CD4-positive, alpha-beta memory T cell (primary cell): ENCODE measurements at places on chromosomes 5 and 9.
A peak's percentile ranks its signal among the peaks of the same experiment; 100 is the strongest.

DNA sequence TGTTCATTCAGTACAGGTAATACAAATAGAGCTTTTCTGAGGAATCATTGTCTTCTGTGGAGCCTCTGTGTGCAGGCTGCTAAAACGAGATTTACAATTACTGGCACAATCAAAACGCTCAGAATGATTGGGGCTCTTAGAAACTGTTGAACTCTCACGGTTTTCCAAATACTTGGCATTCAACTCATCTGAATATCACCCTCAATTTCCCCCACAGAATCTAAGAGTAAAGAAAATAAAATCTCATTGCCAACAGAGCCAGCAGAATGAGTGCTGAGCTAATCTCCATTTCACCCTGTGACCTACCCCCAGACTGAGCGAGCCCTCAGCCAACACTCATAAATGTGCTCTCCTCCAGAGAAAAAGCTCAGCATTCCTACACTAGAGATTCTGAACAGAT is 35.3 kb upstream of the TMED7 start:
- DNase-seq, result no peak

DNA sequence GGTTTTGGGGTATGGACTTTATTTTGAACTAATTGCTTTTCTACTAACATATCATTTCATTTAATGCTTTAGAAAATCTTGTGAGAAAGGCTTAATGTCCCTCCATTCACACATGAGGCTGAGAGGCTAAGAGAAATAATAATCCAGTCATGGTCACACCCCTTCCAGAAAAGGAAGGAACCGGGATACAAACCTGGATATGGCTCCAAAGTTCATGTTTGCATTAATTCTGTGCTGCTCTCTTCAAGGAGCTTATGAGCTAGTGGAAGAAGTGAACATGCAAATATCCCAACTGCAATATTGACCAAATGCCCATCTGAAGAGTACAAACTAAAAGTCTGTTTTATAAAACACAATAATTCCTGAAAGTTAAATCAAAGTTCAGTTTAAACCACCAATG is 732.1 kb upstream of the RIOK2 start:
- no peak for DNase-seq

DNA sequence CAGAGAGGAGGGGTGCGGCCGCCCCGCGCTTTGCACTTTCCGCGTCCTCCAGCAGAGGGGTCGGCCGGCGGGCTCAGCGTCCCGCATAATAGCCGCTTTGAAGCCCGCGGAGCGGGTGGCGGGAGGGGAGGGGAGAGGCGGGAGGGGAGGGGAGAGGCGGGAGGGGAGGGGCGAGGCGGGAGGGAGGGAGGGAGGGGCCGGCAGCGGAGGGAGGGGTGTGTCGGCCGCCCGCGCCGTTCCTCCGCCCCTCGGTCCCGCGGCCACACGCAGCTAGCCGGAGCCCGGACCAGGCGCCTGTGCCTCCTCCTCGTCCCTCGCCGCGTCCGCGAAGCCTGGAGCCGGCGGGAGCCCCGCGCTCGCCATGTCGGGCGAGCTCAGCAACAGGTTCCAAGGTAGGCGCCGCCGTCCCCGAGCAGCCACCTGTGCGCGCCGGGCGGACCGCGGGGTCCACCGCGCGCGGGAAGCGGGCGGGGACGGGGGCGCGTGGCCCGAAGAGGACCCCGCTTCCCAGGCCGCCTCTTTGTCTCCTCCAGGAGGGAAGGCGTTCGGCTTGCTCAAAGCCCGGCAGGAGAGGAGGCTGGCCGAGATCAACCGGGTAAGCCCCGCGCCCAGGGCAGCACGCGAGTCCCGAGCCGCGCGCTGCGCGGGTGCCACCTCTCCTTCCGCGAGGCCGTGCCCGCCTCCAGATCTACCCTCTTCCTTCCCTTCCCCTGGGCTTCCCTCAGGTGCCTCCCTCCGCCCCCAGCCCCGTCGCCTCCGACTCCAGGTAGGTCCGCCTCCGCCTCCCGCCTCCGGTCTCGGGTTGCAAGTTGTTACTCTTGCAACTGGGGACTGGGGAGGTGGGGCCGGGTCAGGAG is at the start of gene AIF1L:
TSS of gene AIF1L (plus strand) at position 263 of the 857 bp plus-strand sequence. CDS start at position 362, 99 bp downstream.
- DNase-seq, result peak; percentile 8

DNA sequence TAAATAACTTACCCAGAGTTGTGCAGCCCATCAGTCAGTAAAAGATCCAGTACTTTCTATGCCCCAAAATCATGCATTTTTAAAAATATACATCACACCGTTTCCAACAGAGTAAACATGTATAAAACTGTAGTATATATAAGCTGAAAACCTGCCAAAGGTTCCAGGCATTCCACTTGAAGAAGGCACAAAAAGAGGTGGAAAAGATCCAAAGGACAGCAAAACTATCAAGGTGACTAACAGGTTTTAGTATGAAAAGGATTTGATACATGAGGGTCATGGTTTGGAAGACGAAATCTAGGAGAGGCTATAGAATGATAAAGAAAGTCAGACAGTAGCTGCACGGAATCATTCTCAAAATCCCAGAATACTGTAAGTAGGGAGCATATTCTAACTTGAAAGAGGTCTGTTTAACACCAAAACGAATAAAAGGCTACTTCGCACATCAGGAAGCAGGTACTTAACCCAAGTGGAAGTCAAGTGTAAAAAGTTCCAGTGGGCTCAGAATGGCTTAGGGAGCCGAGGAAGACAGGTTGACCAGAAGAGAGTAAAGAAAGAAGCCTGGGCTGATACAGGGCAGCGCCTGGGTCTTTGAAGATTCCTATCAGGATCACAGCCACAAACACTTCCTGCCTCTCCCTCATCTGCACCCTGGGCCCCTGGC is 207.2 kb downstream of the ADAMTS12 start:
- DNase-seq, result no peak

GRCh38 chr9:89530726-89531125 is 32.8 kb upstream of the SEMA4D start:
- no peak for DNase-seq

GRCh38 chr5:80895523-80895922 is 64.6 kb upstream of the RASGRF2 start:
- DNase-seq, result no peak

DNA sequence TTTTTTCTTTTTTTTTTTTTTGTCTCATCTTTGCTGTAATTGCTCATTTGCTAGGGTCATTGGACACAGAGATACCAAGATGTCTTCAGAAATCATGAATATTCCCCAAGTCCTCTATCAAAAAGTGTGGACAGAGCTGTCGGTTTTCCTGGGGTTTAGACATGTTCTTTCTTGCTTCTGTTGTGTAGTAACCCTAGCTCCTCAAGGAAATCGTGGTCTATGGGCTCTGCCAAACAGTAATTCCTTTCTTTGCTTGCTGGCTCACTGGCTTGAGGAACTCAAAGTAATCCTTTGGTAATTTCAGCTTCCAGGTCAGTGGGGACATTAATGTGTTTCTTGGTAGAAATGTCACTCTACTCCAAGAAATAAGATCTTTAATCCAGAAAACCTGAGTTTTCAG is 101.7 kb downstream of the TMC1 start:
- DNase-seq, result no peak

GRCh38 chr5:131758520-131758900 is 38.3 kb downstream of the FNIP1 start:
- DNase-seq, result no peak

GRCh38 chr5:150595466-150596031 is 44.9 kb upstream of the SYNPO start:
- no peak for DNase-seq

DNA sequence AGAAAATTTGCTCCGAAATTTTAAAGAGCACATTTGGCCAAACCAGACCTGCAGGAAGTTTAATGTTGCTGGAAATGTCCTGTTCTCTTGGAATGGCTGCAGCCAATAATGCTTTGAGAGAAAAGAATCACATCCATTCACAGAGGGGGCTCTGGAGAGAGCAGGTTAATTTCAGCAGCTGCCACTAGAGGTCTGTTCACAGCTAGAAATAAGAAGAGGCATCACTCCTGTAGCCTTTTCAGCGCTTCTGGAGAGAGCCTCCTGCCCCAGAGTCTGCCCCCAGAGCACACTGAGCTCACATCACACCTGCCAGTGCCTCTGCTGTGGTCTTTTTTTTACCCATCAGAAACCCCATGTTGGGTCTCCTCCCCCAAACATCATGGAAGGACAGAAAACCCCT is 124.8 kb upstream of the RAD23B start:
- DNase-seq, result no peak

- DNase-seq, result no peak
Observed at GRCh38 chr5:100004969-100005368, 530.2 kb upstream of the FAM174A start.
